Kasumi-1 (cell line): ENCODE measurements at places on chromosomes 13 and 19.

DNA sequence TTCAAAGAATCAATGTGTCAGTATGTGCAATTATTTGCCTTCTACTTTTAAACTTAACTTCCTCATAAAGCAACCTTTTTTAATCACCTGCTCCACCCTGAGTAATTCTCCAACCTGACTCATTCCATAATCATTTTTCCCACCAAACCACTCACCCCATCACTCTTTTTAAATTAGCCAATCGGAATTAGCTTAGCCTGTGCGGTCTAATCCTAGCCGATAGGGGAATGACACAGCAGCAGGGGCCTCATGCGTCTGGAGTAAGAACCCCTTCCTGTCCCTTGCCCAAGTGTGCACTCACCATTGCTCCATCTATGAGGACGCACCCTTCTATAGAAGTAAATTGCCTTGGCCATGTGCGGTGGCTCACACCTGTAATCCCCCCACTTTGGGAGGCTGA, 27.4 kb upstream of the ZNF83 start:
- no peak for DNase-seq

GRCh38 chr19:30319411-30319810, 52.8 kb upstream of the ZNF536 start:
- no peak for DNase-seq

DNA sequence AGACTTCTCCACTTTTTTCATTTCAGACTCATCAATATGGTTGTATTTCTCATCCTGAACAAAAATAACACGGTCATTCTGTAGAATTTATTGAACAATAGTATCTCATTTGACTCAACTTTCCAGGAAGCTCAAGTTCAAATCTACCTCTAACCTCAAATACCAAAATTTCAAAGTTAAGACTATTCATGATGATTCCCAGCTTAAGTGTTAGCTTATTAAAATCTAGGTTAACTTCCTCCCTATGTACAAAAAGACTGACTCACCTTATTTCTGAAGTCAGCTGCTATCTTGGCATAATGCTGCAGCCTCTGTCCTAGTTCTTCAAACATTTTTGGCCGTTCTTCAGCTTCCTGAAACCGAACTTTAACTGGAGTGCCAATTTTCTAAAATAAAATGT, 23.2 kb downstream of the HSPH1 start:
- no peak for DNase-seq

DNA sequence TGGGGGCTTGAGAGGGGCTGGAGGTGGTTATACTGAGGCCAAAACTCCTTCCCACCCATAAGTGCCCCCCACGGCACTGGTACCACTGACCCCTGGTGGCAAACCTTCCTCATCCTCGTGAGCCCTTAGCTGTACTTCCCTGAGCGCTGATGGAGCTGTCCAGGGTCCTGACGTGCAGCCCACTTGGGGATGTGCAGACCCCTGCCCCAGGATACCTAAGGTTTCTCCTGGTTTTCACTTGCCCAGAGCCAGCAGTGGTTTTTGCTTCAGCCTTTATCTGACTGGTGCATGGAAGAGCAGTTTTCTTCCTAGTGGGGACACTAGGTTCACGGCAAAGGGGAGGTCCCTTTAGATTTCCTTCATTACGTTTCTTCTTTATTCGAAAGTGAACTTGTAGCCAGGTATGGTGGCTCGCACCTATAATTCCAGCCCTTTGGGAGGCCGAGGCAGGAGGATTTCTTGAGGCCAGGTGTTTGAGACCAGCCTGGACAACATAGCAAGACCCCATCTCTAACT, 28.7 kb upstream of the KCTD15 start:
- DNase-seq: peak; percentile 43

GRCh38 chr13:75685239-75685697, 49.1 kb downstream of the LMO7 start:
- DNase-seq: no peak

DNA sequence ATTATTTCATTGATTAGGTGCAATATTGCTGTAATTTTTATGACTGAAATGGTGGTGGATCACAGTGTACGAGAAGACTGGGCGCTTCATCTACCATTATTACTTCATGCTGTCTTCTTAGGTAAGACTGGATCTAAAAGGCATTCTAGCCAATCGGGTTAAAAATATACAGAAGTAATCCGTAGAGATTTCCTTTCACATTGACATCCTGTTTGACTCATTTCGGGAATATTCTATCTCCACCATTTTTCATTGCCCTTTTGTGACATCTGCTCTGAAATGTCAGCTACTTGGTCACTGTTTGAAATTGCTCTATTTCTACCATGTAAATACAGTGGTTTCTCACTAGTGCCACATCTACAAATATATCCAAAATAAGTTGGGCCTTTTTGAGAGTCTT, 90.2 kb downstream of the ZAR1L start:
- no peak for DNase-seq

- no peak for DNase-seq
These were observed 560.6 kb downstream of the TBC1D4 start for GRCh38 chr13:74921326-74921725.

DNA sequence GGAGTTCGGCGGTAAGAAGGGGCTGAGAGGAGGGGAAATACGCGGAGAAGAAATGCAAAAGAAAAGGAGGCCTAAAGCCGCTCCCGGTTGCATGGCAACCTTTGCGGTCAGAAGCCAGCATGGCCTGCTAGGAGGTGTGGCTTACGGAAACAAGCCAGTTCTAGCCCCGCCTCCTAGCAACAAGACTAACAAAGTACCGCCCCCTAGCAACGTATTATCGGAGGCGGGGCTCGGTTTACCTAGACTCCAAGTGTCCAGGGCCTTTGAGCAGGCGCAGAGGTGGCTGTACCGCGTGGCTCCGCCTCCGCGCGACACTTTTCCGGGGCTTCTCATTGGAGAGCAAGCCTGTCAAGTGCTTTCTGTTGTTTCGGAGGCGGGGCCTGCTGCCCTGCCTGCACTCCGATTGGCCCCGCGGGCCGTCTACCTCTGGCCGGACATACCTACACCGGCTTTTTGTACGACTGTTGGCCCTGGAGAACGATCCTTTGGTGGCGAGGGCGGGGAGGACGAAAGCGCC, 339 bp upstream of the CYTH2 start:
- DNase-seq: peak; percentile 100

DNA sequence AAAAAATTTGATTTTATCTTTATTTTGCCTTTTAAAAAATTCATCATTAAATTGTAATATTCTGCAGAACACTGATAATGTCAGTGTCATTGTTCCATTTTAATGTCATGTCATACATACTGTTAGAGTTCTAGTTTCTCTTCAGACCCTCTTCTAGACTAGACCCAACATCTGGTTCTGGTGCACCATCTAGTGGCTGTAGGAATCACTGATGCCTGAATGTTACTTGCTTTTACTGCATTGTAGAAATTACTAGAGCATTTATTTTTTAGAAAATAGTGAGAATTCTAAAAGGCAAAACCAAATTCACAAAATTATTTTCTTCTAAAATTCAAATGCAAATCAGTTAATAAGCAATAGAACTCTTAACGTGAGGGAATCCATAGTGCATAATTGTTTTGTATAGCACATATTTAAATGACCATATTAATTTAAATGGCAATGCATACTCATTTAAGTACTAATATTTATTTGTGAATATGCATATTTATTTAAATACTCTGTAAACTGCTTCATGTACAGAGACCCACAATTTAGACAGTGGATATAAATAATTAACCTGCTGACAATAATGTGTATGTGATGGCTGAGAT, 425.7 kb downstream of the KLF12 start:
- peak; percentile 85 for DNase-seq

- DNase-seq: no peak
These were observed 55.4 kb upstream of the ADGRE5 start for GRCh38 chr19:14325863-14326262.

GRCh38 chr13:110618167-110618566, 2.8 kb downstream of the NAXD start:
- DNase-seq: no peak

- DNase-seq: peak; percentile 90
These were observed 44.5 kb downstream of the VWA8 start for GRCh38 chr13:41916173-41916954.

DNA sequence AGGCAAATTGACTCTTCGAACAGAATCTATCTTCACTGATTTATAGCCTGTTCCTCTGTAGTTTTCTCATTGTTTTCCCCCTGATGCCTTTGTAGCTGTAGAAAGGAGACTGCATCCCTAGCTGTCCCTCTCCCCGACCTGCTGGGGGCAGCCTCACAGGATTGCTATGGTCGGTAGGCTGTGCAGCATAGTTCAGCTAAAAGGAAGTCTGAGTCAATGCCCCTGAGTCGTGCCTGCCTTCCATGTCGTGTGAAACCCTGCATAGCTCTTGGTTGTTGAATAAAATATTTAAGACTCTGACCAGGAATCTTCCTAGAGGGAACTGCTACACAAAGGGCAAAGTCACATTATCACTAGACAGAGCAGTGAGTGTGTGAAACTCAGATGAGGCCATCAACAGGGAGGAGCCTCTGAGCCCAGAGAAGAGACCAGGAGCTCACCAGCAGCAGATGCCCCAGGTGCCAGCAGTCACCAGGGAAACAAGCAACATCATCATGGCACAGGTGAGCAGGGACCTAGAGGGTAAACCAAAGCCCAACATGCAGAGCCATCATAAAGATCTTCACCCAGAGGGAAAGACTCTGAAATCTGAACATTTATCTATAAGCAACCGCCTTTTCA, 108.4 kb upstream of the NBEA start:
- no peak for DNase-seq
